Breast epithelium (tissue), 4 donors: ENCODE measurements at places on chromosomes 2 and 18. TPM values are rescaled to one million over a fixed set of nuclear protein-coding genes. Genes with fewer than 3 reads are reported as not detected.

PAX8 gene
- total RNA-seq: 1.0 TPM

OR6B2 gene
- not detected for total RNA-seq

GAD1 gene
- 0.66 TPM for total RNA-seq

C1QL2 gene
- total RNA-seq: 0.15 TPM

DSC2 gene
- 72.9 TPM for total RNA-seq

GPR35 gene
- 4.7 TPM for total RNA-seq

YWHAQ gene
- 186 TPM for total RNA-seq

TDRD15 gene
- total RNA-seq: not detected

TMEM247 gene
- not detected for total RNA-seq

UCN gene
- 8.8 TPM for total RNA-seq

EDAR gene
- total RNA-seq: not detected

TRIM54 gene
- 0.66 TPM for total RNA-seq

PROKR1 gene
- total RNA-seq: not detected

GTF2A1L gene
- 0.29 TPM for total RNA-seq

SRD5A2 gene
- not detected for total RNA-seq

CD207 gene
- not detected for total RNA-seq

DSG4 gene
- total RNA-seq: not detected

HOXD12 gene
- not detected for total RNA-seq

GKN1 gene
- total RNA-seq: not detected

ROCK1 gene
- 79.3 TPM for total RNA-seq

MYCN gene
- total RNA-seq: 0.59 TPM

UGT1A10 gene
- total RNA-seq: not detected

RUFY4 gene
- total RNA-seq: not detected

SERTAD2 gene
- 12.8 TPM for total RNA-seq

LANCL1 gene
- 30.5 TPM for total RNA-seq

IL1R2 gene
- 8.2 TPM for total RNA-seq

FHOD3 gene
- 1.9 TPM for total RNA-seq

FLACC1 gene
- total RNA-seq: 1.2 TPM

CHRNA1 gene
- 8.2 TPM for total RNA-seq

CRYGC gene
- not detected for total RNA-seq

EHD3 gene
- total RNA-seq: 2.7 TPM
